ENCODE measurements at places on chromosomes 11 and 22. TPM values are rescaled to one million over a fixed set of nuclear protein-coding genes. Genes with fewer than 3 reads are reported as not detected.

The KCNQ1OT1 gene
- 2.8 TPM for total RNA-seq

The MRPL17 gene
- total RNA-seq: 26.7 TPM

- no peaks in the 10 kb centered on the region for H3K36me3 ChIP-seq
- DNase-seq: no peak
- H3K27ac ChIP-seq: no peak overlapping the region
These were observed 8.4 kb upstream of the LMO2 start for GRCh38 chr11:33900159-33900840.

DNA sequence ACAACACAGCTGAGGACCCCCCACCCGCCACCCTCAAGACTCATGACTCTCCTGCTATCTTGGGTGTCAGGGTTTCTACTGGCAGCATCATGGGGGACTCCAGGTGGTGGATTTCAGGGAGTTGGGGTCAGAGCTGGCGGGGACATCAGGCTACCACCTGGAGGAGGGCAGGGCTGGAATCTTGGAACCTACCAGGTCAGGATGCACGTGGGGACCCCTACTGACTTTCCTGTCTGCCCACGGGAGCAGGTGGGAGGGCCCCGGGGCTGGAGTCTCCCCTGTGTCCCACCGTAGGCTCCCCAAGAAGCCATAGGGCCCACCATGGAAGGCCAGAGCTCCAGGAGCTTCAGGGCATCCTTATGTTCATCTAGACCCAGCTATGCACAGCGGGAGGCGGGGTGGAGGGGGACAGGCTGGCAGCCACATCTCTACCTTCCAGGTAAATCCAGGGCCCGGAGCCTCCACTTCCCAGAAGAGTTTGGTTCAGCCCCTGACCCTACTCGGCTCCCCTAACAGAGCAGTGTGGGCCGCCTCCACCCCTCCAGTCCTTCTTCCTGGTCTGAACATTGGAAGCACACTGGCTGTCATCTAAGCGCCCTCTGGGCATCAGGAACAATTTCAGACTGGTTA, 10.0 kb downstream of the SLC37A2 start:
- H3K27me3 ChIP-seq: no peaks in the 10 kb centered on the region
- H3K36me3 ChIP-seq: no peaks in the 10 kb centered on the region
- DNase-seq: no peak
- H3K27ac ChIP-seq: no peak overlapping the region
- H3K4me3 ChIP-seq: no peak overlapping the region
- H3K4me1 ChIP-seq: no peaks in the 10 kb centered on the region

GRCh38 chr11:77069969-77070582, 3.3 kb downstream of the CAPN5 start:
- no peaks in the 10 kb centered on the region for H3K27me3 ChIP-seq
- H3K27ac ChIP-seq: no peak overlapping the region
- H3K36me3 ChIP-seq: no peaks in the 10 kb centered on the region
- no peak for DNase-seq

The UBQLNL gene
- total RNA-seq: 0.35 TPM

The EFCAB6 gene
- 1.8 TPM for total RNA-seq

DNA sequence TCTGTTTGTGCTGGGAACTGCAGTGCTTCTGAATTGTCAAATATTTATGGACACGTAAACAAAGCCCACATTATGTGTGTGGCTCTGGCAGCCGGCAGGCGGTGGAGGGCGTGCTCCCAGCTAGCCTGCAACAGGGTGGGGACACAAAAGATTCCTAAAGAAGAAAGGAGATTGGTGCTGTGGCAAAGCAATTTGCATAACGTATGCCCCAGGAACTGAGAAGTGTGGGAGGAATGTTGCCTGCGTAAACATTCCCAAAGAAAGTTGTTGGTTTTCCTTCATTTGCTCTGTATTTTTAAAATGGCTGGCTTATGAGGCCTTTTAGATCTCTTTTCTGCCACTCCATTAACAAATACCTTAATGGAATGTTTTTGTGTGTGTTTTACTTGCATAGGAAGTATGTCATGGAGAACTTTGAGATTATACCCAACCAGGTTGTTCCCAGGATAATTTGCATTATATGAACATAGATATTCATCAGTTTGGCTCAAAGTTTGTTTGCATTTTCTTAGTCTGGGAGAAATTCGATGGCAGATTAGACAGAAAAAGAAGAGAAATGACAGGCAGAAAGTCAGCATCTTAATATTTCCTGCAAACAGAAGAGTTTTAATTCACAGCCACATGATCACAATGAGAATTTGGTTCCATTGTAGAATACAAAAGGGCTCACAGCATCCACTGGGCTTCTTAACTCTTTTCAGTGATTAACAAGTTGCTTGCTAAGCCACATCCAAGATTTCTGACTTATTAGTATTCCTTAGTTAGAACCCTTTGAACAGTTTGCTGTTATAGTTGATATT, 41.8 kb upstream of the DLAT start:
- peaks cover 33% of the 10 kb centered on the region for H3K4me1 ChIP-seq
- no peaks in the 10 kb centered on the region for H3K27me3 ChIP-seq
- peak overlapping the region; percentile 26 for H3K4me3 ChIP-seq
- no peaks in the 10 kb centered on the region for H3K36me3 ChIP-seq
- H3K27ac ChIP-seq: peak overlapping the region; percentile 97

The PAMR1 gene
- total RNA-seq: 2.5 TPM

DNA sequence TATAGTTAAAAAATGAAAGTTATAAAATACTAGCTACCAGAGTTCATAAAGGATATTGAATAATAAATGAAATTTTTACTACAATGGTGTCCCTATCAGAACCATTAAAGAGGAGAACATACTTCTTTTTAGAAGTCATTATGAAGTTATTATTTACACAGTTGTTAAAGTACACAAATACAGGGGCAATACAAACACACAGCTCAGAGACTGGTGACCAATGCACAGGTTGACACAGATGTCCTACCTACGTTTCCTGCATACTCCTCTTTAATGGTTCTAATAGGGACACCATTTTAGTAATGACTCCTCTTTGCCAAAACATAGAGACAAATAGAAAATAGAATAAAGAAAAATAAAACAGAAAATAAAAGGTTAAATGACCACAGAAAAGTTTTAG, 10.1 kb downstream of the NLRP10 start:
- H3K27ac ChIP-seq: no peak overlapping the region
- no peak overlapping the region for H3K4me3 ChIP-seq
- DNase-seq: no peak
- no peaks in the 10 kb centered on the region for H3K27me3 ChIP-seq
- no peaks in the 10 kb centered on the region for H3K4me1 ChIP-seq

The C1QTNF5 gene
- 1.9 TPM for total RNA-seq

GRCh38 chr11:88157370-88157769, 17.9 kb downstream of the RAB38 start:
- H3K4me3 ChIP-seq: no peak overlapping the region
- peaks cover 2% of the 10 kb centered on the region for H3K4me1 ChIP-seq

The CHEK2 gene
- total RNA-seq: 100 TPM

GRCh38 chr22:30556388-30556787, 9.8 kb upstream of the SEC14L6 start:
- H3K27me3 ChIP-seq: no peaks in the 10 kb centered on the region
- peak; percentile 41 for DNase-seq
- H3K4me3 ChIP-seq: no peak overlapping the region
- H3K36me3 ChIP-seq: no peaks in the 10 kb centered on the region

- H3K4me3 ChIP-seq: no peak overlapping the region
- no peaks in the 10 kb centered on the region for H3K27me3 ChIP-seq
- DNase-seq: no peak
- no peaks in the 10 kb centered on the region for H3K4me1 ChIP-seq
- no peak overlapping the region for H3K27ac ChIP-seq
- no peaks in the 10 kb centered on the region for H3K36me3 ChIP-seq
These were observed 13.7 kb downstream of the MUC5B start for GRCh38 chr11:1236316-1237127.

The SAA4 gene
- total RNA-seq: not detected

DNA sequence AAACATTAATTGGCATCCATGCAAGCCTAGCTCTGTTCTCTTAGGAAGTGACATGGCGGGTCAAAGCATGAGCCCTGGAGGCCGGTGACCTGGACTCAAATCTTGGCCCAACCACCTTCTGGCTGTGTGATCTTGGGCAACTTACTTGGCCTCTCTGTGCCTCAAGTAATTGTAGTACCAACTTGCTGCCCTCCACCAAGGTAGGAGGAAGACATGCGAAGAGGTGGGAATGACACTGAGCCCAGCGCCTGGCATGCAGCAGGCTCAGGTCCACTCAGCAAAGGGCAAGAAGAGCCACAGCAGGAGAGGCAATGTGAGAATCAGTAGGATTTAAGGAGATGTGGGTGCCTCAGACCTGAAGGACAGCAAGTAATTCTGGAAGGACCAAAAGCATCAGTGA, 59.6 kb upstream of the SLC22A12 start:
- no peaks in the 10 kb centered on the region for H3K4me1 ChIP-seq
- H3K27me3 ChIP-seq: no peaks in the 10 kb centered on the region
- H3K36me3 ChIP-seq: no peaks in the 10 kb centered on the region
- no peak overlapping the region for H3K27ac ChIP-seq
- H3K4me3 ChIP-seq: no peak overlapping the region
- no peak for DNase-seq

- H3K4me3 ChIP-seq: no peak overlapping the region
- peak overlapping the region; percentile 41 for H3K27ac ChIP-seq
- H3K27me3 ChIP-seq: peaks cover 19% of the 10 kb centered on the region
- DNase-seq: peak; percentile 45
These were observed 8.0 kb upstream of the AHNAK start for GRCh38 chr11:62554387-62555167.
